ENCODE measurements at places on chromosomes 11 and 22.

- DNase-seq = no peak
These were observed 19.3 kb upstream of the TMEM191C start for GRCh38 chr22:21447694-21448402.

DNA sequence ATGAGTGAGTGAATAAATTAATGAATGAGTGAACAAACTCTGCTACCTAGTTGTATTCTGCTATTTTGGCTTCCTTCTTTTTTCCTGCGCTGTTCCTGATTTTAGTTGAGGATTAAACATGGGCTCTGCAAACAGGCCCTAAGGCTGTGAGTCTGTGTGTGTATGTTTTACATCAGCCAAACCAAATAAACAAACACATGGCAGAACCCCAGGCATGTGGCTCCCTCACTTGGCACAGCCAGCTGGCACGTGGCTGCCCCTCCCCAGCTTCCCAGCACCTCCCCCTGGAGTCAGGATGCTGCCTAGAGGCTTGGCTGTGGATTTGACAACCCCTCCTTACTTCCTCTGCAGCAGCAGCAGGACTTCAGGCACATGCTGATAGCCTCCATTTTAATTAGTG, 593.2 kb downstream of the INSC start:
- DNase-seq = no peak

DNA sequence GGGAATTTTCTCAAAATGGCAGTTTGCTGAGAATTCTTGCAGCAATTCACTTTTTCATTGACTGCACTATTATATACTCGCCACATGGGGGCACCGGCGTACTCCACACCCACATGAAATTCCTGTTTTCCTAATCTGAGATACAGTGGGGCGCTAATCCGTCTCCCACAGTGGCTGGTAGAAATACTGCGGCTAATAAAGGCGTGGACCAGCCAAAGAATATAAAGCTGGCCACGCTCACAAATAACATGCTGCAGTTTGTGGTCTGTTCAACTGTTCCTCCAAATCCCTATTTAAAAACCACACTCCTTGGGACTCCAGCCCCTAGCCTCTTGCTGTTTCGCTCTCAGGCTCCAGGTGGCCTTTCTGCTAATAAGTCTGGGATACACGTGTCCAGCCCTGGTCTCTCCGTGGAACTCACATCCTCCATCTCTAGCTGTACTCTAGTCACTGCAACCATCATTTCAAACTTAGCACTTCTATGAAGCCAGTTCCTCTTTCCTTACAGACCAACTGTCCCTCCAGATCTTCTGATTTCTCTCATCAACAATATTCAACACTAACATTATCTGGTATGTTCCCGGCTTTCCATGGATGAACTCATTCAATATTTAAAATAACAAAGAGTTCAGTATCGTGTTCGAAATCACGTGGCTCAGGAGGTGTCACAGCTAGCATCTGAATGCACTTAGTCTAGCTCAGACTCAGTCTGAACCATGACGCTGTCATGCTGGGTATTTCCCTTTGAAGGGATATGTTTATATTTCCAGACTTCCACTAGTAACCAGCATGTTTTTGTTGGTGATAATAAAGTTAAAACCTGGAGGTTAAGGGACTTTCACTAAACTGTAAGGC, 22.0 kb downstream of the TBRG1 start:
- DNase-seq = no peak

DNA sequence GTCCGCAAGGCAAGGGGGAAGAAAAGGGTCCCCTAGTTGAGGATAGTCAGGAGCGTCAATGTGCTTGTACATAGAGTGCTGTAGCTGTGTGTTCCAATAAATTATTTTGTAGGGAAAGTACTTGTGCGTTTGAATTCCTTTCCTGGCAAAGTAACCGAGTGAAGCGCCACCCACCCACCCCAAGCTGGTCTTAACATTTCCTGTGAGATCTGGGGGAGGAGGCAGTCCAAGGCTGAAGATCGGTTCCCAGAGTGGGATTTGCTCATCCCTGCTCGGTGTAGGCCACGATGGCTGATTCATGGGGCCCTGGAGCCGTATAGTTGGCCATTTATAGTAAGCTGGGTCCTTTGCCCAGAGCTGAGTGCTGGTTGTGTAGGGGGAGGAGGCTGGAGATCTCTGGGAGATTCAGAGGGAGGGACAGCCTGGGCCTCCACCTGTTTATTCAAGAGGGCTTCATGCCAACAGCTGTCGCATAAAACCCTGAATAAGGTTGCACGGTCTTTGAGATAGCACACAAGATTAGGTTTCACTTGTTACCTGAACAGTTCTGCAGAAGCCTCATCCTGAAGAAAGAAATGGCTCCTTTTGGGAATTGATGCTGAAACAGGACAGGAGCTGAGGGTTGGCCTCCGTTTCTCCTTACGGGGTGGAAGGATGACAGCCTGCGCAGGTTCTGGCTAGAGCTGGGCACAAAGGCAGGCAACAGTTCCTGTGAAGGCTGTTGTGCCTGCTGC, 2.4 kb downstream of the ATF4 start:
- DNase-seq = no peak

DNA sequence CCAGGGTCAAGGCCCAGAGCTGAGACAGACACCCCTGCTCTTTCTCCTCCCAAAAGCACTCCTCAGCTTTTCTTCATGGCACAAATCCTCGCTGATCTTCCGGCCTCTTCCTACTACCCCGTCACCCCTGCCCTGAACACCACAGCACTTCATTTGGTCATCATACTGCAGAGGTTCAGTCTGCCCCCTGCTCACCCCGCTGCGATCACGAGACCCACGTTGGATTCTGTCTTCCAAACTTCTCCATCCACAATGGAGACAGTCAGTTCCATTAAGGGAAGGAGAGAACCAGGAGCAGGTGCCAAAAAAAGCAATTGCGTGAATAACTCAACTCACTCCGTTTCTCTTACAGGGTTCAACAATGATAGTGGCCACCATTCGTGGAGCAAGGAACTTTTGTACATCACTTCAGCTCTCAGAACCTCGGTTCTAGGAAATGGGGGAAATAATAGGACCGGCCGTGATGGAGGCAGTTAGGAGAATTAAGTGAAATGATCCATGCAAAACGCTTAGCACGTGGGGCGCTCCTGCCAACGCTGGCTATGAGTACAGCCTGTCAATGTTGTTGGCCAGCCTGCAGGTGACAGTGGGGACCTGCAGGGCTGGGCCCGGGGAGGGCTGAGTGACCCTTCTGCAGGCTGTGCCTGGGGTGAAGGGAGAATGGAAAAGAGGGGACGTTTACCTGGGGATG, 45.9 kb downstream of the MN1 start:
- no peak for DNase-seq

GRCh38 chr11:120681434-120682331, 170.1 kb downstream of the GRIK4 start:
- no peak for DNase-seq

DNA sequence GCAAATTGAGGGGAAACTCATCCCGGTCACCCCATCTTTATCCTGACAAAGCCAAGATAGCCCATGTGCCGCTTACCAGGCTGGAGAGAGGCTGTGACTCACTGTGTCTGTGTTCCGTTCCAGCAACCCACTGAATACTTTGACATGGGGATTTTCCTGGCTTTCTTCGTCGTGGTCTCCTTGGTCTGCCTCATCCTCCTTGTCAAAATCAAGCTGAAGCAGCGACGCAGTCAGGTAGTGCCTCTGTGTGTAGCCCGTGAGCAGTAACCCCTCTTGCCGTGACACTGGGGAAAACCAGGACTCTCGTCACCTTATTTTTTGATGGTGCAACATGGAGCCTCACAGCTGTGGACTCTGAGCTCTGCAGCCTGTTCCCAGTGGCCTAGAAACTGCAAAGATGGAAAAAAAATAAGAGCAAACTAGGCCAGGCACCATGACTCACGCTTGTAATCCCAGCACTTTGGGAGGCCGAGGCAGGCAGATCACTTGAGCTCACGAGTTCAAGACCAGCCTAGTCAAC, 16.9 kb downstream of the C22orf31 start:
- no peak for DNase-seq

- no peak for DNase-seq
These were observed 111.4 kb upstream of the PITPNB start for GRCh38 chr22:28030473-28030872.

GRCh38 chr11:104091281-104092096, 55.0 kb downstream of the DDI1 start:
- no peak for DNase-seq

GRCh38 chr11:128294671-128295050, 292.7 kb downstream of the ETS1 start:
- DNase-seq = no peak

GRCh38 chr11:63999349-64000025, 13.2 kb downstream of the OTUB1 start:
- DNase-seq = no peak

GRCh38 chr11:121671283-121672168, 218.8 kb upstream of the SORL1-AS1 start:
- DNase-seq = no peak

DNA sequence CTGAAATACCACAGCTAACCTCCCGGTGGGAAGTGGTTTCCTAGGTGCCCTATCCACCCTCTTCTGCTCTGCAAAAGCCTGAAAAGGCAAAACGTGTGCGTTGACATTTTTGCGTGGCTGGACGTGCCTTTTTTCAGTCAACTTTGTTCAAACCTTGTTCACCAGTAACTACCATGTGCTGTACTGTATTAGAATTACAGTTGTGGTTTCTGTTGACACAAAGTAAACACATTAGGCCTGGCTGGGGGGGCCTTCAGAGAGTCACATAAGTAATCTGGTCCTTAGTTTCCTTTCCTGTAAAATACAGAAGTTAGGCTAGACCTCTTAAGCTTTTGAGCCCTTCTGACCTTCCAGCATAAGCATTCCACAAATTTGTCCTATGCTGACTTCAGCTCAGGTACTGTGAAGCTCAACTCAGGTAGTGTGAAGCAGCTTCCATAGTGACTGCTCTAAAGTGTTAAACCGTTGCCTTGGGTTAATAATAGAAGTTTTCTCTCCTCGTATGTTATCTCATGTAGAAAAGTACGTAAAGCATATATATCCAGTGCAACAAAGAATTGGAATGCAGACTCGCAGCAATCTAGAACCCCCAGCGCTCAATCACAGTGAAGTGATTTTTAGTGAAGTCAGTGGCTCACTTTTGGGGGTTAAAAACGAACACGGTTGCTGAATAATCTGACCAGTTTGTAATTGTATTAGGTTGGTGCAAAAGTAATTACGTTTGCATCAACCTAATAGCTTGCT, 1.8 kb downstream of the EWSR1 start:
- DNase-seq = no peak

DNA sequence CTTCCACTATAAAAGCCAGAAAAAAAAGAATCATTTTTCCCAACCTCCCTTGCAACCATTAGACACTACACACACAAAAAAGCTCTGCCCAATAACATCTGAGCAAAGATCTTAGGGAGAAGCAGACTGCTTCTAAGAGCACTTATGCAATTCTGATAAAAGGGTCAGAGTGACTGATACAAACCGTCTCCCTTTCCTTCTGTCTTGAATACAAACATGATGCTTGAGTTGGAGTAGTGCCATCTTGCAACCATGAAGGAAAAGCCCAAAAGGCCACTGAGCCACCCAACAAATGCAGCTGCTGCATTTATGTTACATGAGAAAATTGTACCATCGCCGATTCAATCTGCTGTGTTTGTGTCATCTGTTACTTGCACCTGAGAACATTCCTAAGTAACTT, 47.6 kb upstream of the EED start:
- no peak for DNase-seq

GRCh38 chr11:5285703-5286340, 15.9 kb downstream of the OR51B4 start:
- DNase-seq = no peak

DNA sequence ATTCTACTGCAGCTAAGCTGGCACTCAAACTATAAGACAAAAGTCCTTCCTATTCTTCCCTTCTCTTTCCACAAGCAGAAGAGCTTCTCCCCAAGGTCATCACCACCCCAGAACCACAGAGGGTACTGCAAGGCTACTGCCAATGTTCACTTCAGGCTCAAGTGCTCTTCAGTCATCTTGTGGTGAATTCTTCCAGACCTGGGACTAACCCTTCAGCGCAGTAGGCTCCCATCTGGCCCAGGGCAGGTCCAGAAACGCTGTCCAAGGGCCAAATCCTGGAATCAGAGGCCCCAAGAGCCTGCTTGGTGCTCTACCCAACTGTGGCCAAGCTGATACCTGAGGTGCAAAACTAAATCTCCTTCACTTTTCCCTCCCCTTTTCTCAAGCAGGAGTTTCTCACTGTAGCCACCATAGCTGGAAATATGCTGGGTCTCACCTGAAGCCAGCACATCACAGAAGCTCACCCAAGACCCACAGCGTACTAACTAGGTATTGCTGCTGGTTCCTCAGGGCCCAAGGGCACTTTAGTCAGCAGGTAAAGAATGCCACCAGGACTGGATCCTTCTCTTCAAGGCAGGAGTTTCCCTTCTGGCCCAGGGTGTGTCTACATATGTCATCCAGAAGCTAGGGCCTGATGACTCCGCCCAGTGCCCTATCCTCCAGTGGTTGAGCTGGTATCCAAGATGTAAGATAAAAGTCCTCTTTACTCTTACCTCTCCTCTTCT, 27.8 kb downstream of the FCHSD2 start:
- no peak for DNase-seq

DNA sequence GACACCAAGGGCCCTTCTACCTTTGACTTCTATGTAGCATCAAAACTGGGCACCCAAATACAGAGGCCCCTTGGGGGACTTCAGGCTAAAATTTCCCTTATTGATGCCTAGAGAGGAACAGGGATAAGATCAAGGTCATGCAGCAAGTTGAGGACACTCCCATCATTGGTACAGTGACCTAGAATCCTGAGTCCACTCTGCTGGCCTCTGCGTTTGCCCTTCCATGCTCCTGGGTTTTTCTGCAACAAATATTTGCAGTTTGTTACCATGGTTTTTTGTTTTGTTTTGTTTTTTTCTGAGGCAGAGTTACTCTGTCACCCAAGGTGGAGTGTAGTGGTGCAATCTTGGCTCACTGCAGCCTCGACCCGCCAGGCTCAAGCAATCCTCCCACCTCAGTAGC, 64.2 kb downstream of the THAP12 start:
- DNase-seq = no peak

GRCh38 chr11:17521106-17521900, 22.9 kb downstream of the USH1C start:
- no peak for DNase-seq

DNA sequence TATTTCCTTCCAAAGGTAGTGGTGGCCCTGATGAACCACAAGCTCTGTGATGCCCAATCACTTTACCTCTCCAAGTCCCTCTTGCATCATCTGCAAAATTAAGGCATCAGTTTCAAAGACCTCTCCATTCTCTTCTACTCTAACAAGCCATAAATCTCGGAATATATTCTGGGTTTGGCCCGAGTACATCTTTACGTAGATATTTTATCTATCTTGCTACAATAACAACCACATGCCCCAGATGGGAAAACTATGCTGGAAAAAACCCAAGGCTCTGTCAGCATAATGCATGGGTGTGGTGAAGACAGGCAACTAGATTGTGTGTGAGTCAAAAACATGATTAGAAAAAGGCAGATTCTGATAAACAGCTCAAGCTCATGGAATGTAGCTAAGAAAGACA, 228.2 kb upstream of the BLID start:
- no peak for DNase-seq

GRCh38 chr11:63854696-63855095, 15.8 kb downstream of the MARK2 start:
- DNase-seq = no peak
